ENCODE measurements at places on chromosomes 16 and 17. TPM values are rescaled to one million over a fixed set of nuclear protein-coding genes. Genes with fewer than 3 reads are reported as not detected.

ITFG1 gene
- total RNA-seq = 75.4 TPM

KRTAP1-1 gene
- total RNA-seq = not detected

WIPI1 gene
- 65.5 TPM for total RNA-seq

TMEM219 gene
- total RNA-seq = 125 TPM

OTOP3 gene
- not detected for total RNA-seq

KRT12 gene
- not detected for total RNA-seq

TRPV3 gene
- total RNA-seq = not detected

CHST4 gene
- total RNA-seq = not detected

FBXW10 gene
- not detected for total RNA-seq
